Neural progenitor cell (in vitro differentiated cells): ENCODE measurements at places on chromosomes 6 and 20. TPM values are rescaled to one million over a fixed set of nuclear protein-coding genes. Genes with fewer than 3 reads are reported as not detected.

Gene TEAD3
- total RNA-seq: 9.7 and 23.5 TPM in 2 replicates

- no peak for DNase-seq
Observed at GRCh38 chr6:31614684-31615578, at the start of gene AIF1. AIF1 (plus strand) TSS chr6:31615234; CDS start chr6:31615330, 96 bp downstream.

GRCh38 chr6:7389162-7389450 is 436 bp downstream of the CAGE1 start:
- DNase-seq: no peak

GRCh38 chr6:12196326-12196936 is 93.7 kb upstream of the EDN1 start:
- no peak for DNase-seq

Gene RIN2
- 5.5 and 7.2 TPM in 2 replicates for total RNA-seq

Gene PDE7B
- total RNA-seq: 0.04 and 0.12 TPM in 2 replicates

- no peak for DNase-seq
Observed at GRCh38 chr20:60113771-60114170, 155.5 kb downstream of the CDH26 start.

- DNase-seq: no peak
Observed at GRCh38 chr6:81838724-81839426, 86.4 kb upstream of the TENT5A start.

Gene OR2B6
- total RNA-seq: 0.22 TPM in 1 of 2 replicates, not detected in the other

Gene LIN28B
- 105 and 165 TPM in 2 replicates for total RNA-seq

DNA sequence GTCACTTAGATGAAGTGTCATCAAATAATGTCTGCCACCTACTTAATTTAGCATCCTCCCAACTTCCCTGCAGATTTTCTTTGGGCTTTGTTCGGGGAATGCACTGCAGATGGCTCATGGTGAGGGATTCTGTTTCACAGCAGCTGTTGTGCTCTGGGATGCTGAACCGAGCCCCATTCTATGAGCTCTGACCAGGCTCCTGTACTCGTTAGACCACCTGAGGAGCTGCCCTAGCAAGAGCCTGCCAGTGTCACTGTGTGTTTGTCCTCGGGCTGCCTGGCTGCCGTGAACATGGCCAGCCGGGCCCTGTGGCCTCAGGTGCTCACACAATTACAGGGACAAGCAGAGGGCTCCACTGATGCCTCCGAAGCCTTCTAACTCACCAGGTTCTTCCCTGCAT is 238.8 kb upstream of the ECI2 start:
- peak; percentile 45 for DNase-seq

DNA sequence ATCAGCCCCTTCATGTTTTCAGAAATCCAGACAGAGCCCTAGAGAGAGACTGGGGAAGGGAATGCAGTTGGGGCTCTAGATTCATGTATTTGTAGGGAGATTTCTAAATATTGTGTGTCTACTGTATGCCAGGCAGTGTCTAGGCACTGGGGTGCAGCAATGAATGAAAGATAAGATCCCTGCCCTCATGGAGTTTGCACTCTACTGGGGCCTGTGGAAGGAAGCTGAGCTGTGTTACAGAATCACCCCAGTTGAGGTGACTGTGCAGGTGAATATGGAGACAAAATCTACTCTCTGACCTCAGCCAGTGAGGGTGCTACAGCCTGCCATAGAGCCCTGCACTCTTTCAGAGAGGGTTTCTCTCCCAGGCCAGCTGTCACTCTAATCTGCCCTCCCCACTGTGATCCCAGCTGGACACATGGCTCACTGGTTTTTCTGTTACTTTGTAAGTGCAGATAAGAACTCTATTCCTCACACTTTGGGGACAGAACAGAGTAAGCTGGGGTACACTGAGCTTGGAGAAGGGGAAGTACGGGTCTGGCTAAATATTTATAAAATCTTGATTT is 69.2 kb upstream of the E2F3 start:
- DNase-seq: no peak

DNA sequence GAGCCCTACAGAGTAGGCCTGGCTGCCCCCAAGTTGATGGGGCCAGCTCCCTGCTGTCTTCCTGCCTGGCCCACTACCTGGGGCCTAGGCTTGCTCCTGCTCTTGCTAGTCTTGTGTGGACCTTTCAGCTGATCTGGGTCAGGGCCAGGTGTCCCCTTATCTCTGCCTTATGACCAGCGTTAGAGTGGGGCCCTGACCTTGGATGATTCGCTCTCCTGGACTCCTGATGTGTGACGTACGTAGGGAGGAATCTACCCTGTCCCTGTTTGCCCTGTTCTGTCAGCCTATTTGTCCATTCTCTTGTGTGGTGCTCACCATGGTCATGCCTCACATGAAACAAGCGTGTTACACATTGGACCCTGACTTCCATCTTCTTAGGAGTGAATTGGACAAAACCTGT is 571.8 kb downstream of the QKI start:
- DNase-seq: no peak

DNA sequence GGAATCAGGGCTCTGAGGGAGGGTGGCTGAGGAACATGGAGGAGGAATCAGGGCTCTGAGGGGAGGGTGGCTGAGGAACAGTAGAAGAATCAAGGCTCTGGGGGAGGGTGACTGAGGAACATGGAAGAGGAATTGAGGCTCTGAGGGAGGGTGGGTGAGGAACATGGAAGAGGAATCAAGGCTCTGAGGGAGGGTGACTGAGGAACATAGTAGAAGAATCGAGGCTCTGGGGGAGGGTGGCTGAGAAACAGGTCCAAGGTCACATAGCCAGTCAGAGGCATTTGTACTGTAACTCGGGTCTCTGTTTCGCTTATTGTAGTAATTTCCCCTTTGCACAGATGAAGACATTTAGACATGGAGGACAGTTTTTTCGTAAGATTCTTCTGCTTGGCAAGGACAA is 164.8 kb downstream of the SOBP start:
- no peak for DNase-seq

DNA sequence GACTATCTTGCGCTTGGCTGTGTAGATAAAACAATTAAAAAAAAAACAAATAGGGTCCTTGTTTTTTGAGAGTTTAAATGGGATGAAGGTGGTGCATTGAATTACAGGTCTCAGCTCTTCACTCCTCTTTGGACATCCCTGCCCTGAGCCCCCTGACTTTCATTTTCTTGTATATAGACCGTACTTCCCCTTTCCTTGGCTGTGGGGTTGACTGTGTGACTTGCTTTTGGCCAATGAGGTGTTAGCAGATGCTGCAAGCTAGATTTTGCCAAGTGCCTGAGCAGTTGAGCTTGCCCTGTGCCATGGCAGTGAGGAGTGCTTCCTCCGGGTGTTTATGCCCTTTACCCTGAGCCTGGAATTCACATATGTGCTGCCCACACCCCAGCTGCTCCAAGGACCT is 386.1 kb upstream of the ZFP64 start:
- no peak for DNase-seq

GRCh38 chr20:46752728-46753127 is 43.3 kb downstream of the SLC2A10 start:
- peak; percentile 83 for DNase-seq

DNA sequence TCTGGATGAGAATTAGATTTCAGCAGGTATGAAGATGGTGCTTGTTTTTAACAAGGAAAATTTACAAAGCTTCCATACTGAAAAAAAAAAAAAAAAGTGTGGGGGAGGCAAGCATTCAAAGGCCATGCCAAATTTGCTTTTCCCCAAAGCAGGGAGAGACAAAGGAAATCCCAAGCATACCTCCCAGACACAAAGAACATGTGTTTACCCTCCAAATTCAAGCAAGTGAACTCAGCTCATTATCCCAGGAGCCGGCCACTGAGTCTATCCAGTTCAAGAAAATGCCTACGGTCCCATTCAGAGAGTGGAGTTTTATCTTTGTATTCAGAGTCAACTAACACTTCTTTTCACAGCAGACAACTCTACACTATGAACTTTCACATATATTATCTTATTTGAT is 102.7 kb upstream of the ID4 start:
- peak; percentile 81 for DNase-seq

Gene INSM1
- 0.28 and 0.41 TPM in 2 replicates for total RNA-seq

- DNase-seq: peak; percentile 85
Observed at GRCh38 chr6:71420095-71420692, 131.6 kb downstream of the OGFRL1 start.

DNA sequence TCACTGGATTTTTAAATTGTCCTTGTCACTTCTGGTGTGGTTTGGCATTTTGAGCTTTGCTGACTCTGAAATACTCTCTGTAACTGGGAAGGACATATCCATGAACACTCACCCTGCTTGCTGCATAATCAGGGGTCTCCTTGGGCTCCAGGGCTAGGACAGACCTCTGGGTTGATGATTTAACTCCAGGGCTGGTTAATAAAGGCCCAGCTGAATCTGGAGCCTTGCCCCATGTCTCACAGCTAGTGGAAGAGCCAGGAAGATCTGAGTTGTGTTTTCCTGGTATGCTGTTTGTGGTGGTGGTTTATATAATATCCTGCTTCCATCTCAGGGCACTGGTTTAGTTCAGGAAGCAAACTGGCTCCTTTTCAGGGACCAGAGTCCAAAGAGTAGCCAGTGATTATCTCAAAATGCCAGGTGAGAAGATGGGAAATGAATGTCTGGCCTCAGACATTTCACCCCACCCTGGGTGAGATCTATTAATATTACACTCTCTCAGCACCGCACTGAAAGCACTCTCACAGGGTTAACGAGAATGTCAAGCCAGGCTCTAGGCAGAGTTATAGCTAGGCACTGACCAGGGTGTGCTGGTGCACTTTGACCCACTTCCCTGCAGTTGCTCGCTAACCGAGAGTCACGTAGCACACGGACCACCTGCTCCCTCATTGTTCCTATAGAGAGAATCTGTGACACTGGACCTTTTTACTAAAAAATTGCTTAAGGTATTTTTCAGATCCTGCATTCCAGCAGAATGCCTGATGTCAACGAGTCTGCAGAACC is 90.1 kb upstream of the SLC22A16 start:
- no peak for DNase-seq

Gene PI3
- not detected in 2 replicates for total RNA-seq

Gene UNC5CL
- 2.2 and 5.0 TPM in 2 replicates for total RNA-seq

GRCh38 chr6:149217466-149217888 is 100.0 kb upstream of the TAB2 start:
- no peak for DNase-seq

Gene CDH4
- 2.9 and 6.5 TPM in 2 replicates for total RNA-seq
